ENCODE measurements at places on chromosomes 5 and 9.

DNA sequence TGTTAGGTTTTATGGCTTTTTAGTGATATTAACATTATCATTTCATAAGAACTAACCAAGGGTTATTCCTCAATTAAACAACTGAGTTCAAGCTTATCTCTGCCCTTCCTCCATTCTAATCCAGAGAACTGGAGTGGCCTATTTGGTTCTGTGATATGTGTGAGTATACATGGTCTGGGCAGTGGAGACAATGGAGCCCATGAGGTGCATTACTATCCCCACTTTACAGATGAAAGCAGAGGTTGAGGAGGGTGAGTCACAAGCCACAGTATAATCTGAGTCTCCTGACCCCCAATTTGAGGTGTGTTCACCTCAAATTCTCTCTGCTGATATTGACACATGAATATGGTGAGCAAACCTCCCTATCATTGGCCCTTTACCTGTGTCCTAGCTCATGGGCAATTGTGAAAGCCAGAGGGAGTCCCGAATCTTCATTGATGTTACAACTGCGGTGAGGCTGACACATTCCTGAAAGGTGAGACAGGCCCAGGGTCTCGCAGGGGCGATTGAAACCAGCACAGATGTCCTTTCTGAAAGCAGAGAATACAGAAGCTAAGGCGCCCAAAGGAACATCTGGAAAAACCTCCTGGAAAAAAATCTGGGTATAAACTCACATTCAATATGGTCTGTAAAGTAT lies 217.2 kb downstream of the TARS1 start:
- DNase-seq: no peak

GRCh38 chr9:91904588-91905236 lies 45.3 kb downstream of the ROR2 start:
- DNase-seq: no peak

DNA sequence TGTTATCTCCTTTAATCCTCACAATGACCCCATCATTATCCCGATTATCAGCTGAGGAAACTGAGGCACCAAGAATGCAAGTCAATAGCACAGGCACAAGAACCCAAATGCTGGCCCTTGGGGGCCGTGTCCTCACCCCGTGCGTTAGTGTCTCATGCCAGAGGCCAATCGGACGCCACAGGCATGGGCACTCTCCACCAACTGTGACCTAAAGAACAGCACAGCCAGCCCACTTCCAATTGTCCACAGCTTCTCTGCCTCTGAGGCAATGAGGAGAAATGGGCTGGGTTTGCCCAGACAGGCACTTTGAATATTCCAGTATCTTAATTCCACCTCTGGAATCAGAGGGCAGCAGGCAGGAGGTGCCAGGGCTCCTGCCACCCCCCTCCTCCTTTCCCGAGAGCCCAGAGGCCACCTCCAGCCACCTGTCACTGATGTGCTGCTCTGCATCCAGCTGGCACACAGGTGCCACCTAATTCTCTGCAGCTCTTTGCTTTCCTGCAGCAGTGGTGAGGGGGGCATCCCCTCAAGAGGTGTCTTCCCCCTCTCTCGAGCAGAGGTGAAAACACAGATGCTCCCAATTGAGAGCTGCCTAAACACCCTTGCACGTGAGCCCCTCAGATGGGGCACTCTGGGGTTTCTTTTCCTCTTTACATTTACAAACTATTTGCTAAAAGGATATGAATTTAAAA lies 107.5 kb downstream of the ROR2 start:
- no peak for DNase-seq

- DNase-seq: no peak
Observed at GRCh38 chr9:113887436-113887835, 11.3 kb downstream of the ZNF618 start.

DNA sequence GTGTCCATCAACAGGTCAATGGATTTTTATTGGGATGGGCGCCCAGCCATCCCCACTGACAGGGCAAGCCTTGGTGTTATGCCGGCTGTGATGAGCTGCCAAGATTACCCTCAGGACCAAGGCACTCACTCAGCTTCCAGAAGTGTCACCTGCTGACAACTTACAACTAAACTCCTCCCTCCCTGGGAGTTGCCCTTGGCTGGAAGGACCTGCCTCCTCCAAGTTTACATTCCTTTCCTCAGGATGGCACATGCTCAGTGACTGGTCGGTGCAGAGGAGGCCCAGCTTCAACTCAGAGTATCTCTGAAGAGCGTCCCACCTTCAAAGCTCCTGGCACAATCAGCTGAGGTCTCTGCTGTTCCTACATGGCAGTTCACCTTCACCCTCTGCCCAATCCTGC lies 52.5 kb upstream of the ZBTB43 start:
- no peak for DNase-seq

DNA sequence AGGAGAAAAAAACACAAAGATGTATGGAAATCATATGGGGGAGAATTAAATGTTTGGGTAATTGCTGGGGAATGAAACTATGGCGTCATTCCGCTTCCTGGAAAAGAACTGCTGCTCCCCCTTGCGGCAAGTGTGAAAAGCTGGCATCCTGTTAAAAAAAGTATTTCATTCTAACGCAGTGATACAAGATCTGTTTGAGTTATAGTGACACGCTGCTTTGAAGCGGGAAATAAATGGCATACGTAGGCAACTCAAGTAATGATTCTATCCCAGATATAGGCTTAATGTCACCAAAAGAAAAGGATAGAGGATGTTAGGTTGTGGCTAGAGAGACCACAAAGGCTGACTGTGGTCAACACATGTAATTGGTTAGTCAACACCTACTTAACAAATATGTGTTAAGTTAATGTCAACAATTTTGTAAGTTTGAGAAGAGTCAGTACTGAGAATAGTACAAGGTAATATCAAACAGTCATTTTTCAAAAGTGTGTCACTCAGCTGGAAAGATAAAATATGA lies 70.2 kb upstream of the ALDH1A1 start:
- no peak for DNase-seq

GRCh38 chr5:154518438-154518867 lies 40.4 kb upstream of the HAND1 start:
- no peak for DNase-seq

- no peak for DNase-seq
Observed at GRCh38 chr5:4050203-4050602, 454.6 kb downstream of the IRX1 start.

DNA sequence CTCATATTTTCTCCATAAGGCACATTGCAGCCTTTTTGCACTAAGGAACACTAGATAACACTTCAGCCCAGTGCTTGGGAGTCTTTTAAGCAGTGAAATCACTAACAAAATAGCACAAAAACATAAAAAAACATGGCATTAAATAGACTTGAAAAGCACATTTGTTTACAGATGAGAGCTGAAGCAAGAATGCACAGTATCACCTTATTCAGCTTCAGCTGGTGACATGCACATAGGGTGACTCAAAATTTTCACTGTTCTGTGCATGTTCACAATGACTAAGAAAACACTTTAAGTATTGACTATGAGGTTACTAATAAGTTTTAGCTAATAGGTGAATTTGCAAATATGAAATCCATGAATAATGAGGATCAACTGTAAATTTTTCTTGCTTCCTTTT lies 293.9 kb upstream of the TARS1 start:
- no peak for DNase-seq

- DNase-seq: no peak
Observed at GRCh38 chr5:66436721-66437120, 159.5 kb upstream of the MAST4 start.

- no peak for DNase-seq
Observed at GRCh38 chr5:54045077-54045792, 265.1 kb downstream of the ARL15 start.

DNA sequence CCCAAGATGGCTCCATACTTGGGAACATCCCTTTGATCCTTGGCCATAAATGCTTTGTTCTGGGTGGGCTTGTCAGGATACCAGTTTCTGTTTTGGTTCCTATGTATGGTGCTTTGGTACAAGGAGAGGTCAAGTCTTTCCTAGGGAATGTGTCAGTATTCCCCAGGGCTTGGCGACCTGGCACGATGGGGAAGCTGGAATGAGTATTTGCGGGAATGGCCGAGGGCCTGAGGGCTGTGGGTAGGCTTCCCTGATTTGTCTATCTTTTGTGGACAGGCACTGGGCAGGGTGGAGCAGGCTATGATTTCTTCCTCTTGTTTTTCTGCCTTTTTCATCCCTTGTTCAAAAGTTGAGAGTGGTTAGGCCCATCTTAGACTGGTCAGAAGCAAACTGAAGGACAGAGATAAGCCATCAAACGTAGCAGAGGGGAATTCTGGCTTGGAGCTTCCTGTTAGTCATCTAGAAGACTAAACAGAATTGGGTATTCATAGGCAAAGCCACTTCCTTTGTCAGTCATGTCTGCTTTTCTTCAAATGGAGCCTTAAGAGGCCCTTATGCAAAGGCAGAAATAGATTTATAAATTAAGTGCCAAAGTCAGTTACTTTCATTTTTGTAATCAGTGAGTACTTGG lies 13.7 kb downstream of the DOCK2 start:
- no peak for DNase-seq

DNA sequence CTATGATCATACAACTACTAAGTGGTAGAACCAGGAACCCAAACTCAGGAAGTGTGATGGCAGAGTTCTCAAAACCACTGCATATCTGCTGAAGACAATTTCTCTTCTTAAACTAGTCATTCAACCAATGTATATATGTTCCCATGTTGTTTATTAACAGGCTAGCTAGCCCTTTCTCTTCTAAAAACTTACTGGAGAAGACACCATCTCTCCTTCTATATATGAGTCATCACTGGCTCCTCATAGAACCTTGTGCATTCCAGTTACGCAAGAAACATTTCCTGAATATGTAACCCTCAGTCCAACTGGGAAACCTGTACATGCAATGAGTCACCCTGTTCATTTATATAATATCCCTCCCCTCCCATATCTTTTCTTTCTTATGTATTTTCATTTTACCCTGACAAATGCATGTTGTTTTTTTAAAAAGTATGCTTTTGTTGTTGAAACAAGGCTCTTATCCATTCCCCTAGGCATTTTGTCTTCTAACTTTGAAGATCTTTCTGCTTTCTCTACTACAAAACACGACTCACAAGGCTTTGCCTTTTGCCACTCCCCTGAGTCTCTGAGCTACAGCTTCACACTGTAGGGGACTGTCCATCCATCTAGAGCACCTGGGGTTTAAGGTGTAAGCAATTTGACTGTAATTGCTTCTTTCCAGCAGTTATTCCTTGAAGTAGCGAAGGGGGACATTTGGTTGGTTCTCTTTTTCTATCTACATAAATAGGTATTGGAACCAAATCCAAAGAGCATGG lies 119.5 kb downstream of the ANXA1 start:
- DNase-seq: no peak

Data from SIG-M5 (cell line).